ENCODE measurements at places on chromosomes 5 and 9.

DNA sequence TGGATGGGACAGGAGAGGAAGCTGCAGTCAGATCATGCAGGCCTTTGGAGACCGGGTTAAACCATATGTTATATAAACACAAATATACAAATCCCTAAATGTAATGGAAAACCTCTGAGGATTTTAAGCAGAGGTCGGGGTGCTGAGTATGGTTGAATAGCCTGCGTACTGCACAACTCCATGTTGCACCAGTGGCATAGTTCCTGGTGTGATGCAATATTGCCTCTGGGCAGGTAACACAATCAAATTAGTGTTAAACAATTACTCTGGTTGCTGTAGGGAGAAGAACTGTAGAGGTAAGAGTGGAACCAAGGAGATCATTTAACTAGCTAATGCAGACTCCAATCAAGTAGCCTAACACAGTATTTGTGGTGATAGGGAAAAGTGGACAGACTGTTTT lies 21.3 kb upstream of the RNF145 start:
- no peak for DNase-seq

DNA sequence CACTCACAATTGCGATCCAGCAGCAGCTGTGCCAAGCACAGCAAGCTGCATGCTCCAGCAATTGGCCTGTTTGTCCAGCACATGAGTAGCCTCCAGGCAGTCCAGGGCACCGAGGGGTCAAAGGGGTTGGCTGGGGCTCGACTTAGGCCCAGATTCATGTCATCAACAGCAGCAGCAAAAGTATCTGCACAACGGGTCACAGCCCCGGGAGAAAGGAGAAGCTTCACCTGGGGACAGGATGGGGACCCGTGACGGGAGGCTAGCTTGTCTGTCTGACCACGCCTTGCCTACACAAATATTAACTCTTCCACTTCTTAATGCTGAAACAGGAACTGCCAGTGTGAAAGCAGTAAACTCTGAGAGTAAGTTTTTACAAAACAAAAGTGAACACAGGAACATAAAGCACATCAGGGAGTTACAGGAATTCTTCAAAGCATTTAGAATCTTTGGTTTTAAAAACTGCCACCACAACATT lies 191.2 kb downstream of the PIK3R1 start:
- DNase-seq = no peak

GRCh38 chr5:123028222-123028621 lies 8.3 kb downstream of the PPIC start:
- DNase-seq = no peak

DNA sequence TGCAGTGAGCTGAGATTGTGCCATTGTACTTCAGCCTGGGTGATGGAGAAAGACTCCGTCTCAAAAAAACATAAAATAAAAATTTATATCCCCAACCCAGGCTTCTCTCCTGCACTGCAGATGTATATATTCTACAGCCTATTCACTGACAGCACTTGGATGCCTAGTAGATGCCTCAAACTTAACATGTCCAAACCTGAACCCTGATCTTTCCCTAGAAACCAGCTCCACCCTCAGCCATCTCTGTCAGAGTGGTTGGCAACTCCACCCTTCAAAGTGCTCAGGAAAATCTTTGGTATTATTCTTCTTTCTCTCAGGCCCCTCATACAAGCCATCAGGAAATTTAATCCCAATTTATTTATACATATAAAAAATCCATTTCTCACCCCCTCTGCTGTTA lies 36.9 kb upstream of the TXN start:
- DNase-seq = no peak

Data from LHCN-M2 (cell line).